ENCODE measurements at places on chromosomes 6 and 20. TPM values are rescaled to one million over a fixed set of nuclear protein-coding genes. Genes with fewer than 3 reads are reported as not detected.

POPDC3 gene
- 41.4 TPM for total RNA-seq

ZNF391 gene
- 5.9 TPM for total RNA-seq

SLC17A4 gene
- total RNA-seq, result not detected

GNAS-AS1 gene
- 0.11 TPM for total RNA-seq

LINC00237 gene
- total RNA-seq, result not detected

DNA sequence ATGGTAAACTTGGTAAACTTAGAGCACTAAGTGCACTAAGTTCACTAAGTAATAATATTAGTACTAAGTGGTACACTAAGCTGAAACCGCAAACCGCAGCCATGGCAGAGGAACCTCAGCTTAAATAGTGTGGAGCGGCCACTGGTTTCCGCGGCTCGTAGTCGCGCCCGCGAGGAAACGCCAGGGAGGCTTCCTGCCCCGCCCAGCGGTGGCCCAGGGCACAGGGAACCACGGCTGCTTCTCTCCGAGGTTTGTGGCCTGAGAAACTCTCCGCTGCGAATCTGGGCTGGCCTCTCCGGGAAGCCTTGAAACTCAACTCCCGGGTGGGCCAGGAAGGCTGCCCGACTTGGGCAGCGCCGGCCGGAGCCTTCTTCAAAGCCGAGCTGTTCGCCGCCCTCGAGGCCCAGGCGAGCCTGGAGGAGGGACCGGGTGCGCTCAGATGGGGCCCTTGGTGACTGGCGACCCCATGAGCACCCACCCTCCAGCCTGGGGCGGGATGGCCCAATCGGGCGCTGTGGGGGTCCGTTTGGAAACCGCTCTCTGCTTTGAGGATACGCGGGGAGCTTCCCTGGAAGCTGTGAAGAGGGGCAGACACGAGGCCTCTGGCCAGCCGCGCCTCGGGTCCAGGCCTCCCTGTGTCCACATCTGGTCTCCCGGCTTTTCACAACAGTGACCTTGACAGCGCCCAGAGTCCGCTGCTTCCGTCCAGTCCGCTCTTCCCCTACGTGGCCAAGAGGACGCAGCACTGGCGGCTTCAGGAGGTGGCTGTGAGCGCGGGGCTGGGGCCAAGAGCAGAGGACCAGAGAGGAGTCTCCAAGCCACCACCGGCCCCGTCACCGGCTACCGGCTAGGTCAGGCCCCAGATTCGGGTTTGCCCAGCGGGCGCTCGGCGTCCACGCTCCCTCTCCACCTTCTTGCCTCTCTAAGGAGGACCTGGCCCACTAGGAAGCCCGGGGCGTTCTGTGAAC is 25.4 kb upstream of the HLA-E start:
- DNase-seq, result peak; percentile 72

DNA sequence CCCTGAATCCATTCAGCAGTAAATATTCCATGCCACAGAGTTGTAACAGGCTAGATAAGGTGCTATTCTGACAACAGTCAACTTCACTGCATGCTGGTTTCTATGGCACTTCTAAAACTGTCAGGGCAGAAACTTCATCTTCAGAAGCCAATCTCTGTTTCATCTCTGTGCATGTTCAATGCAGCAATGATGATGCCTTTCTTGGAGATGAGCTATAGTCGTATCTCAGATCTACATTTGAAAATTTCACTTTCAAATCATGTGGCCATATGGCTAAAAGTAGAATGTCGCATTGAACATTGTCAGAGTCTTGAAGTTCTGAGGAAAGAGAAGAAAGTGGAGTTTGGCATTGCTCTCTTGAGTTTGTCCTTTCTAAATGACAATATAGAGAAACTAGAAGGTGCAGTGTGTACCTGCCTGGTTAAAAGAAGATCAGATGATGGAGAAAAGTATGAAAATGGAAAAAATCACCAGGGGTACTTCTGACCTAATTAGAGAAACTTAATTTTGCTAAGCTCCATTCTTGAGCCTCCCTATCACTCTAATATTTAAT is 49.0 kb upstream of the VSTM2L start:
- no peak for DNase-seq

DNA sequence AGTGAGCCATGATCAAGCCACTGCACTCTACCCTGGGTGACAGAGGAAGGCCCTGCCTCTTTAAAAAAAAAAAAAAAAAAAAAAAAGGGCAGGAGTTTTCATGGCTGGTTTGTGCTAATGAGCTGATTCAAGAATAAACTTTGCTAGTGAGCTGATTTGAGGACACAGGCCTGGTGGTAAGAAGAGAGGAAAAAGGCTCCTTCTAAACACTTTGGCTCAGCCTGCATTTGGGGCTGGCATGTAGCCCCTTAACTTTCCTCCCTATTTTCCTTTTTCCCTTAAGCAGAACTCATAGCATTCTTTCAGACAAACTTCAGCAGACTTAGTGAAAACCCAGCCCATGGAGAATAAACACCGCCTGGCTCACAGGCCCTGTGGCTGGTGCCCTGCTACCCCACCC is 432.7 kb downstream of the PTPRT start:
- DNase-seq, result no peak

GRCh38 chr20:3134151-3134550 is 25.5 kb downstream of the FASTKD5 start:
- no peak for DNase-seq

DNA sequence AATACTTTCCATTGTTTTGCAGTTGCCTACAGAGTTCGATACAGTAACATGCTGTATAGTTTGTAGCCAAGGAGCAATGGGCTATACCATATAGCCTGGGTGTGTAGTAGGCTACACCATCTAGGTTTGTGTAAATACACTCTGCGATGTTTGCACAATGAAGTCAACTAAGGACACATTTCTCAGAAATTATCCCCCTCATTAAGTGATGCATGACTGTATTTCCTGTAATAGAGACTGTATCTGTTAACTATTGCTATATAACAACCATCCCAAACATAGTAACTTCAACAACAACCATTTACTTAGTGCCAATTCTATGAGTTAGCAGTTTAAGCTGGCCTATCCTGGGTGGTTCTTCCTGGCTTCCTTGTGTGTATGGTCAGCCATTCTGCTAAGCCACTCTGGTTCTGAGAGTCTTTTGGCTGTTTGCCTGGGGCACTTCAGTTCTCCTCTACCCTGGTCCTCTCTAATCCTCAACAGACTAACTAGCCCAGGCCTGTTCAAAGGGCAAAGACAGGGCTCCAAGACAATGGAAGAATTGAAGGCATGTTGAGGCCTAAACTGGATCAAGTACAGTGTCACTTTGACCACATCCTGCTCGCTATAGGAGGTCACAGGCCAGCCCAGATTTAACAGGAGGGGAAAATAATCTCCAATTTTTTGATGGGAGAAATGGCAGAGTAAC is 124.0 kb downstream of the PLCB1 start:
- no peak for DNase-seq

- DNase-seq, result peak; percentile 49
Measured at GRCh38 chr6:50128420-50129005, 78.8 kb upstream of the DEFB112 start.

GRCh38 chr6:111536910-111537527 is 54.0 kb upstream of the REV3L start:
- DNase-seq, result no peak

GRCh38 chr6:47237196-47237595 is 72.5 kb downstream of the TNFRSF21 start:
- no peak for DNase-seq

GRCh38 chr6:158257425-158257759 is 54.9 kb upstream of the TULP4 start:
- DNase-seq, result no peak

DNA sequence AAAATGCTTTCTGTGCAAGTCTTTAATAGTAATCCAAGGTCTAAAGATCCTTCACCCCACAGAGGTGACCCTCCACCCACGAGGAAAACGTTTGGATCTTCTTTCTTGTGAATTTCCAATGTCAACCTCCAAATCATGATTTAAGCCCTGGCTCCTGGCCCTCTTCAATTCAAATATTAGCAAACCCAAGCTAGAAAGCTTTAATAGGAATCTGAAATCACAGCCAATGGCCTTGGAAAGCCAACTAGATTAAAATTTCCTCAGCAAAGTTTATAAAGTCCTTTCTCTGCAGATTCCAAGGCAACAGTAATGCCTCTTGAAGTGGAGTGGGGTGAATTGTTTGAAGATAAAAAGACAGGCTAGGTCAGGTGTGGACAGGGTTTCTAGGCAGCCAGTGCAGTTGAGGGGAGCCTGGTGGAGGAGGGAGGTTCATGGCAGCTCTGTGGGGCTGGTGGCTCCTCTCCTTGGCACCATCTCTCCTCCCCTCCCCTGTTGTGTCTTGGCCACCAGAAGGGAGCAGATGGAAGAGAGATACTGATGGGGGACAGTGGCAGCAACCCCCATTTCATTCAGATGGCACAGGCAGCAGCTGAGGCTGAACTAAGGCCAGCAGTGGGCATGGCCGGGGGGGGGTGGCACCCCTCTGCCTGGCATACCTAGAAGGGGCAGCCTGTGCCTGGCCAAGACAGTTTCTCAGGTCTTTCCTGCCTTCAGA is 12.0 kb upstream of the UQCC2 start:
- no peak for DNase-seq

- DNase-seq, result no peak
Measured at GRCh38 chr20:56816349-56816748, 187.2 kb downstream of the TFAP2C start.

GRCh38 chr6:165931675-165932074 is 236.0 kb downstream of the TBXT start:
- DNase-seq, result no peak

DNA sequence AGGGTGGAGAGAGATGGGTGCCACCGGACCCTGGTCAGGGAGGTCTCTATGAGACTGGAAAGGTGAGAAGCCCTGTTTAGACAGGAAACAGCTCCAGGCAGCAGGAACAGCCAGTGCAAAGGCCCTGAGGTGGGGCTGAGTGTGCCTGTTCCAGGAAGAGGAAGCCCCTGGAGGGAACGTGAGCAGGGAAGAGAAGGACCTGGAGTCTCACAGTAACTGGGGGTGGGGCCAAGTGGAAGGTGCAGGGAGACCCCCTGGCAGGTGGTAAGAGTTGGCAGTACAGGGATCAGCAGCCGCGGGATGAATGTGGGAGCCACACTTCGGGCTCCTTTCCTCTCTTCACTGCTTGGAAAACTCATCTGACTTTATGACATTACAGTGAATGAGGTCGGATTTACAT is 43.8 kb upstream of the CST5 start:
- DNase-seq, result no peak

Measured in PC-3 (cell line).